HuH-7.5 (cell line): ENCODE measurements at places on chromosomes 1 and 21.

- no peak for DNase-seq
Measured at GRCh38 chr1:20366056-20366462, 75.4 kb downstream of the VWA5B1 start.

GRCh38 chr1:47894410-47895278 lies 102.5 kb downstream of the TRABD2B start:
- DNase-seq = no peak

DNA sequence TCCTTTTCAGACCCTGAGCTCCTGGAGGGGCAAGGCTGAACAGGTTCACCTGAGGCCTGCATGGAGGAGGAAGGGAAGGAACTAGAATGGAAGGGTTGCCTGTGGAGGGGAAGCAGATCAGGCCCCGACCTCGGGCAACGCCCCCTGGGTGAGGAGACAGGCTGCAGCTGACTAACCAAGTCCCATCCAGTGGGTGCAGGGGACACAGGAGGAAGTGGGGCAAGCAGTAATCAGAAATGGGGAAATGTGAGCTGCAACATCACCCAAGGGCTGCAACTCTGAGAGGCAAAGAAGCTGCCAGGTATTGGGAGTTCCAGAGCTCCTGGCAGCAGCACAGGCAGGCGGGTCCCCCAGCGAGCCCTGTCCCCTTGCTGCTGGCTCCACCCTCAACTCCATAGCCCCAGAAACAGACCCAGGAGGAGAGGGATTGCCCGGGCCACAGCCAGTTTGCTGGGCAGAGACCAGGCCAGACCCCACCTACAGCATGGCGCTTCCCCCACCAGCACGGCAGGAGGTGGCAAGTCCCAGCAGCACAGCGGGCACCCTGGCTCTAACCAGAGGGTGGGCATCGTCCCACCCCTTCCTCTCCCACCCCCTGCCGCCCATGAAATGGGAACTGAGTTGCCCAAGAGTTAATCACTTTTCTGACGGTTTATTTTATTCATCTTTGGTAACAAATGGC lies 38.5 kb downstream of the MRPL37 start:
- no peak for DNase-seq

DNA sequence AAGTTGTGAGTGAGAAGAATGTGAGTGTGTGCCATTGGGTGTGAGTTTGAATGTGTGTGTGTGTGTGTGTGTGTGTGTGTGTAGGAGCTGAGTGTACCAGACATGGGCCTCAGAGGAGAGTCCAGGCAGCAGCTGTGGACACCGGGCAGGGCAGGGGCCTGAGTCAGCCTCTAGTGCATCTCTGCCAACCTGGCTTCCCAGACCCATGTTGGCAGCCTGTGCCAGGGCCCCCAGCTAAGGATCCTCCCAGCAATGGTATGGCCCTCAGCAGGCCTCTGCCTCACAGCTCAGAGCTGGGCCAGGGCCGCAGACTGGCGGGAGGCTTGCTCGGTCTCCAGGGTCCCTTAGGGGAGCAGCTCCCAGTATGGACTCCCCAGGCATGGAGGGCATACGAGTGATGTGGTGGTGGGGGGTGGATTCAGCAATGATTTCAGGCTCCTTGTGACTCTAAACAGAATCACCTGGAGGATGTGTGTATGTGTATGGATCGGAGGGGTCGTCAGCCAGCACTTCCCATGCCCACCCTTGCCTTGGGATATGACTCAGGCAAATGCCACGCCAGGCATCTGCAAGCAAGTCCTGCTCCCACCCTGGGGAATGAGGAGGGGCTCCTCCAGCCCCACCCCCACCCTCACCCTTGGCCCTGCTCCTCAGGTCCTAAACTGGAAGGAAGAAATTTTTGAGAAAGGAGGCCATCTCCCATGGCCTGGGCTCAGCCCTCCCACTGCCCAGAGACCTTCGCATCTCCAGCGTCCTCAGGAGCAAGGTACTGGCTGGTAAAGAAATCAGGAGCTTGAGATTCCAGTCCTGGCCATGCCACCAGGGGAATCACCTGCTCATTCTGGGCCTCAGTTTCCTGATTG lies 1.8 kb upstream of the FOXO6 start:
- DNase-seq = no peak

- DNase-seq = no peak
Measured at GRCh38 chr1:154862907-154863306, 7.2 kb downstream of the KCNN3 start.

GRCh38 chr1:71522721-71523120 lies 441.9 kb upstream of the ZRANB2 start:
- DNase-seq = no peak

DNA sequence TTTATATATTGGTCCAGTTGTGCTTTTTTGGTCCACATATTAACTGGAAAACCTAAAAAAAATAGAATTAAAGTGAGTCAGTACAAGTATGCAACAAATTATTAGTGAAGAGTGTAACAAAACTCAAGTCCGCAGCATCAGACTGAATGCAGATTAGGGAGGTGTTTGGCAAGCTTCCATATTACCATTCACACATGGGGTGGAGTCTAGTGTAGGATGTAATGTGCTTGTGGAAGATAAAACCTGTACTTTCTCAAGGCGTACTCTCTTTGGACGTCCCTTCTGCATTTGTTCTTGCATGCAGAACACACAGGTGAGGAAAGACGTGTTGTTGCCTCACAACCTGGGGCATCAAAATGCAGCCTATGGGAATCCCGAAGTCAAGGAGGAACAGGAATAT lies 668.7 kb downstream of the MRPL39 start:
- DNase-seq = no peak

DNA sequence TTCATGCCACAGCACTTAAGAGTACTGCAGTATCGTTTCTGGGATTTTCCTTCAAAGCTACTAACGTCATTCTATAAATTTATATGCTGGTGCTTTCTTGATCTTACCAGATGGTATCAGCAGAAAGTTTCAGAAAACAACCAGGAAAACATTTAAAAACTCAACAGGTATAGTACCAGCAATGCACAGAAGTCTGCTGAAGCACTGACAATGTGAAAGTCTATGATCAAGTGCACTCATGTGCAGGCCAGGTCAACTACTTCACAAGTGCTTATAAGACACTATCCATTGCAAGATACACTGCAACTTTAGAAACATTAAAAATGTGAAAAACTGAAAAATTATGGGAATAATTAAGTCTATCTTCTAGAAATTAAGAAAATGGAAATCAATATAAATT lies 34.7 kb downstream of the LYST start:
- DNase-seq = no peak

DNA sequence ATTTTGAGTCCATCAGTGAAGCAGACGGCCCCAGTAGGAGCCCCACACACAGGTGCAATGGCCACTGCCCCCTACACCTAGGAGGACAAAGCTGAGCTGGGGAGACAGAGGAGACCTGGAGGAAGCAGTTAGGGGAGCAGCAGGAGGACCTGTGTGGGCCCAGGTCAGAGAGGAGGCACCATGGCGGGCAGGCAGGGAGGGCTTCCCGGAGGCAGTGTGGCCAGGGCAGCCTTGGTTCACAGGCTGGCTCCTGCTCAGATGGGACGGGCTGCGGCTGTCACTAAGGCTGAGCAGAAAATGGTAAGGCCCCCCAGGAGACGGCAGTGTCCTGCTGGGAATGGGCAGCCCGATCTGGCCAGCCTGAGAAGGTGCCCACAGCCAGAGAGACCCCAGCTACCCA lies 15.4 kb downstream of the MEGF6 start:
- no peak for DNase-seq

DNA sequence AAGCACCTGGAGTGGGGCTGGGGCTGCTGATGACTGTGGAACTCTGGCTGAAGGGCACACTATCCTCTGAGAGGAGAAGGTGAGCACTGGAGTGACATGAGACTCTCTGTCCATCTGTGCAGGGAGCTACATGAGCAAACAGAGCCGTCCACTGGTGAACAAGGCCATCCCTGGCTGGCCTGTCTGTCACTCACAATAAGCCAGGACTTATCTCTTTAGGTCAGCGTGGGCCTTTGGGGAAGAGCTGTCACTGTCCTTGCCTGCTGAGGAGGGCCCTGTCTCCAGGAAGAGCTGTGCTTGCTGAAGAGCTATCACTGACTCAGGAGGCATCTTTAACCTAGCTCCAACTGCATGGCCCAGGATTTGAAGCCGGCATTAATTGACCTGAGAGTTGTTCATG lies 82.1 kb downstream of the FOXD2 start:
- no peak for DNase-seq

DNA sequence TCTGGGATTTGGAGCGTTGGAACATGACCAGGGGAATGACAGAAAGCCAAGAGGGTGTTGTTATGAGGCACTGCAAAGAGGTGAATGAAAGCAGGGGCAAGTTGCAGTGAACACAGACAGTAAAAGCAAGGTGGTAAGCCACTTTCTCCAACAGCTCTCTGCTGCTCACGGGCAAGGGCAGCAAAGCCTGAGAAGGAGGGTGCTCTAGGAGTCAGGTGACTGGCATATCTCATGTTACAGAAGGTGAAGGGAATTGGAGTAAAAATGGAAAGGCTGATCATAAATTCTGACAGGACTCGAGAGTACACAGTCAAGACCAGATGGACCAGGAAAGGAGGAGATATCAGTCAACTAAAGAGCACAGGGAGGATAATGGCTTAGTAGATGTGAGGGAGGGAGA lies 14.5 kb downstream of the VAV3 start:
- no peak for DNase-seq

DNA sequence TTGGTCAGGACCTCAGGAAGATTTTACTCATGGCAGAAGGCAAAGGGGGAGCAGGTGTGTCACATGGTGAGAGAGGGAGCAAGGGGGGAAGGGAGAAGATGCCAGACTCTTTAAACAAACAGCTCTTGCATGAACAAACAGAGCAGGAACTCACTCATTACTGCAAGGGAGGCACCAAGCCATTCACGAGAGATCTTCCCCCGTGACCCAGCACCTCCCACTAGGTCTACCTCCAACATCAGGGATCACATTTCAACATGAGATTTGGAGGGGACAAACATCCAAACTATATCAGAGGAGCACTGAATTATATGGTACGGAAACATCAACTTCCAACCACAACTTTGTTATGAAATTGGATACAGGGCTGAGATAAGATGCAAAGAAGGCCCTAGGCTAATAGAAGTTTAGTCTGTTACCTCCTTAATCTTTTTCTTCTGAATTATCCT lies 164.9 kb downstream of the ST6GALNAC3 start:
- DNase-seq = no peak

GRCh38 chr21:43811262-43812105 lies 22.1 kb downstream of the RRP1 start:
- no peak for DNase-seq

DNA sequence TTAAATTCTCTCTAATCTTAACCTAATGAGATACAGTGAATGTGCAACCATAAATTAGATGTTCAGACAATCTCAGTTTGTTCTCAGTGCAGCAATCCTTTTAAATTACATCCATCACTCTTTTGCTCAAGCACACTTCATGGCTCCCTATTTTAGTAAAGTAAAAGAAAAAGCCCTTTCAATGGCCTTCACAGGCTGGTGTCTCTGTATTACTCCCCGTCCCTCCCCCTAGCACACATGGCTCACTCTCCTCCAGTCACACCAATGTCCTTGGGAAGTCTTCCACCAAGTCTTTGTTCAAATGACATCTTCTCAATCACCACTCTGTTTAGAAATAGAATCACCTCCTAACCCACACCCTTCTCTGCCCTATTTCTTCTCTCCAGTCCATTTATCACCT lies 60.3 kb upstream of the RGS7 start:
- no peak for DNase-seq

- DNase-seq = no peak
Measured at GRCh38 chr1:202416641-202417040, 68.1 kb downstream of the PPP1R12B start.

DNA sequence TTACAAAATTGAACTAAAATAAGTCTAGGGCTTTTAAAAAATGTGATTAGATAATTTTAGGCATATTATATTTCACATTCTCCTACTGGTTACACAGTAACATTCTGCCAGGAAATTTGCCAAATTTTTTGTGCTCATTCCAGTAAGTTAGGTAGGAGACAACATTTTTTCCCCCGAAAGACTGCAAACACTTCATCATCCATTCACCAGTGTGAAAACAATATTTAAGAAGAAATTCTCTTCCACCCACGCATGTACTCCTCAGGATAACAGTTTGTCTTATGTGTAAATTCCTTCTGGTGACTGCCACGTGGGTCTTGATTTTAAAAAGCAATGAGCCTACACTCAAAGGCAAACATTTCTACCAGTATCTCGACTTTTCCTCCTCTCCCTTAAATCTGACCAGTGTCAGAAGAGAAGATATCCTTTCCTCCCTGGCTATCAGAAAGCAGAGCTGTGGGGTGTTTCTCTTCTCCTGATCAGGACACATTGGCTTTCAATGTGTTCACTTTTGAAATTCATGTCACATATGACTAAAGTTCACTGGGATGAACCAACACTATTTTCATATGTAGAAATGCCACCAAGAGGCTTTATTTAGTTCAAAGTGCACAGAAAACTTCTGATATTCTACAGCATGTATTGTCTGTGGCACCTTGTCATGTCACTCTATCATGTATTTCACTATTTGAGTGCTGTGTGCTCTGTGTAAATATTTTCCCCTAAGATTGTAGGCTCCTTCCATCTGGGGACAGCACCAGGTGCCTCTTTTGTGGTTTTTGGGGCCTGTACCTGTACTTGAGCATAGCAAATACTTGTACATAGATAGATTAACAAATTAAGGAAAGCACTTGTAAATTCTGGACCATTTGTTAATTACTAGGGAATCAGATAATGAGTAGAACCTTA lies 38.6 kb downstream of the LHX9 start:
- no peak for DNase-seq

DNA sequence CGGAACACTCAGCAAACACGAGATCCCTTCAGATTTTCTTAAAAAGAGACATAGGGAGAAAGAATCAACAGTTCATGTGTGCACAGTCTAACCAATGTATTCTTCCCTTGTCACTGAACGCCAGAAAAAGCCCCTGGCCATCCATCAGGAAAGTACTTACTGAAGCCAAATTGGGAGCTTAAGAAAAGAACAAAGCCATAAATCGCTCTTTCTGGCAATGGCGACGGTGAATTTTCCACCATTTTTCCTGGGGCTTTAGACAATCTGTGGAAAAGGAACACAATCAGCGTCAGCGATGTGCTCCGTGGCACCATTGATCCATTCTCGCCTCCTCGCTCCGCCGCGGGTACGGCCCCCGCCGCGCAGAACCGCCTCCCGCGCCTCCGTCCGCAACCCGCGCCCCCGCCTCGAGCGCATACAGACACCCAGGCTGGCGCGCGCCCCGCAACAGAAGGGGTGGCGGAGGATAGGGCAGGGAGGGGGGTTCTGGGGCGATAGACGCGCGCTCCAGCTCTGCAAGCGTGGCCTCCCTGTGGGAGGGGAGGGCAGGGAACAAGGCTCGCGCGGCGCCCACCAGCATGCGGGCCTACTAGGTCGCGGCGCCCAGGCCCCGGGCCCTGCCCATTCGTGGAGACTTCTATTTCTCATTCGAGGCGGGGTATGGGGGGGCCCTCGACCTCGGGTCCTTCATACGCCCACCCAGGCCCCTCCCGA lies 440 bp downstream of the PIGP start:
- DNase-seq = peak; percentile 27

DNA sequence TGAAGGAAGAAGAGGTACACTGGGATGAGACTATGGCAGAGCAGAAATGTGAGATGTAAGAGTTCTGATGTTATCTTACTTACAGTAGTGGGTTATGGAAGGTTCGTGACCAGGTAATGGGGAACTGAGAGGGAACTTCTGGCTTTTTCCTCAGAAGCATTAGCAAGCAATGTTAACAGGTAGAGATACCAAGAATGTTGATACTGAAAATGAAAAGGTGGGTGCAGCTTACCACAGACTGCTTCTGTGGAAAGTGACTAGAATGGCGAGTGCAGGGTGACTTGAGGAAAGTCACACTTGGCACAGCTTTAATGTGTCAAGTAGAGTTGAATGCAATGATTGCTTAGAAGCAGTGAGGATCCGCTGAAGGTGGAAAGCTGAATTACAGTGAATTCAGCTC lies 70.8 kb downstream of the PLA2G4A start:
- no peak for DNase-seq
